ENCODE measurements at places on chromosomes 11 and 22. TPM values are rescaled to one million over a fixed set of nuclear protein-coding genes. Genes with fewer than 3 reads are reported as not detected.

Gene CBX7
- 1.9 TPM for polyA plus RNA-seq

Gene APOL5
- polyA plus RNA-seq: not detected

Gene LMO2
- not detected for polyA plus RNA-seq

Gene XKR3
- not detected for polyA plus RNA-seq

Gene FGF4
- not detected for polyA plus RNA-seq

Gene STX3
- 0.87 TPM for polyA plus RNA-seq

Gene OLFML1
- polyA plus RNA-seq: 0.35 TPM

Gene CSF2RB
- polyA plus RNA-seq: 3.5 TPM

Gene MTA2
- 90.3 TPM for polyA plus RNA-seq

Gene EXPH5
- 3.8 TPM for polyA plus RNA-seq

Gene UBQLN3
- not detected for polyA plus RNA-seq

Gene NR1H3
- 5.5 TPM for polyA plus RNA-seq

Gene LZTR1
- 21.2 TPM for polyA plus RNA-seq

Gene SOX10
- polyA plus RNA-seq: 0.05 TPM

Gene OR52I1
- polyA plus RNA-seq: not detected

Gene PRG3
- polyA plus RNA-seq: not detected

Gene CD248
- polyA plus RNA-seq: 0.10 TPM

Gene MOGAT2
- 0.25 TPM for polyA plus RNA-seq

Gene SCN2B
- polyA plus RNA-seq: not detected

Gene NCAM1
- 0.10 TPM for polyA plus RNA-seq

Gene HEPACAM
- not detected for polyA plus RNA-seq

Gene CREBZF
- polyA plus RNA-seq: 25.9 TPM

Gene ZBTB16
- not detected for polyA plus RNA-seq

Gene LINC01488
- not detected for polyA plus RNA-seq

Gene ASPHD2
- polyA plus RNA-seq: 1.6 TPM

Gene CLMP
- 0.20 TPM for polyA plus RNA-seq

Gene APOBEC3F
- polyA plus RNA-seq: 20.7 TPM

Gene SERPIND1
- 0.56 TPM for polyA plus RNA-seq

Gene PEX26
- polyA plus RNA-seq: 7.0 TPM

Data from GM12878 (cell line).